ENCODE measurements at places on chromosomes 5 and 9. TPM values are rescaled to one million over a fixed set of nuclear protein-coding genes. Genes with fewer than 3 reads are reported as not detected.
A peak's percentile ranks its signal among the peaks of the same experiment; 100 is the strongest.

DNA sequence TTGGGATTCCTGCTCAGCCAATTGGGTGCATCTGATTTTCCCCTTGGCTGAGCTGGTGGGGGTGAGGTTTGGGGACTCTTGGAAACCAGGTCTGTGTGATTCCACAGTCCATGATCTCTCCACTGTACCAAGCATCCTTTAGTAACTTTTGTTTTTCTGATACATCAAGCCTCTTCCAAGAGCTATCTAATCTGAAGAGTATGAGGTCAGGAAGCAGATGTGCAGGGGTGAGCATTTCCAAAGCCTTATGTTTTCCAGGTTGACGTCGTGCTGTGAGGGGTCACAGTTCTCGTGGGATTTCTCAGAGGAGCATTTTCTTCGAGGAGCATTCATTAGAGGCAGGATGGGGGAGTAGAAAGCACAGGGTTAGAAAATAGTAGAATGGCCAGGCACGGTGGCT, 95.3 kb downstream of the KLF4 start:
- DNase-seq, result no peak

- DNase-seq, result no peak
Observed at GRCh38 chr5:138233280-138233679, 20.2 kb upstream of the CDC23 start.

- DNase-seq, result no peak
Observed at GRCh38 chr5:170311511-170312300, 14.1 kb upstream of the LCP2 start.

DNA sequence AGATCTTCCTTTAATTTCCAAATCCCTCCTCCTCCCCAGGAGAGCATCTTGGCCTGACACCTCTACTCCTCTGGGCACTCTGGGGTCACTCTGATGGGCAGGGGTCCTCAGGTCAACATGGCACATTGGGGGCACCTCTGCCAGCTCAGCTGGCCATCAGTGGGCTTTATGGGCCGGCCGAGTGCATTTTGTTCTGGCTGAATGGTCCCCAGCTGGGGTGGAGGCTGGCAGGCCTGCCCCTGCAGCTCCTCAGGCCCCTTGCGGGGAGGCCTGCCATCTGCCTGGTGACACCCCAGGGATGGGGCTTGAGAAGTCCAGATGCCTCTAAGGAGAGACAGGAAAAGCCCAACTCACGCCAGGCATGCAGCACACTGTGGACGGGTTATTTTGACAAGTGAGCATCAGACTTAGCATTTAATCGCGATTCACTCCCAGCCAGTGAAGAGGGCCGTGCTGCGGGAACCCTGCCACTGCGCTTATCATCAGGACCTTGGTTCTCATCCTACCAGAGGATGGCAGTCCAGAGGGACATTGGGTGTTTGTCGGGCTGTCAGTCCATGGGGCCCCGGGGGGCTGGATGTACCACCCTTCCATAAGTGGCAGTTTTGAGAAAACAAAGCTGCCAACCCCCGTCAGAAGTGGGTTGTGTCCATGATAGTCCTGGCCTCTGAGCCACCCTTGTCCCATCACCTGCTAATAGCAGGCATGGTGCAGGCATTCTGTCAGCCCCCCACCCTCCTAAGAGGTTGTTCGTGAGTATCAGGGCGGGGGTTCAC, 21.7 kb downstream of the PHF2 start:
- peak; percentile 31 for DNase-seq

DNA sequence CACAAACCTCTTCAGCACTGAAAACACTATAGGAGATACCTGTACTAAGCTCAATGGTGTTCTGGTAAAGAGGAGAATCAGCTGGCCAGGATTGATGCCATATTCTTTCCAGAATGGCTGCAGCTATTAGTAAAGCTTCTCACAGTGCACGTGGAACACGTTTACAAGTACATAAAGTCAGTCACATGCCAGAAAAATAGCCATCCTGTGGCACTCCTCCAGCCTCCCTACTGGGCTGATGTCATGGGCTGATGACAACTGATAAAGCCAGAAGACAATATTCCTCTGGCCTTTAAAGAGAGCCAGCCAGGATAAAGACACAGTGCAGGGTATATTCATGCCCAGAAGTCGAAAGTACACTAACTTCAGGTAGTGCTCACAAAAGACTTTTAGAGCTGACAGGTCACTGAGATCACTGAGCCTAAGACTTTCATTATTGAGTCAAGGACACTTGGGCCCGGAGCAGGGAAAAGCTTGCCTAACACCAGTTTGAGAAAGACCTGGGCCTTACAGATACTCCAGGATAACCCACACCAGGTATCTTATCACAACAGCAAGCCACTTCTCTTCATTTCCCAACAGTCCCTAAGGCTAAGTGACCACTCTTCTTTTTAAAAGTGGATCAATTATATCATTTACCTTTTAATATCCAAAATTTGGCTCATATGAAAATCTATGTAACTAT, 29.4 kb downstream of the ABITRAM start:
- DNase-seq, result no peak

DNA sequence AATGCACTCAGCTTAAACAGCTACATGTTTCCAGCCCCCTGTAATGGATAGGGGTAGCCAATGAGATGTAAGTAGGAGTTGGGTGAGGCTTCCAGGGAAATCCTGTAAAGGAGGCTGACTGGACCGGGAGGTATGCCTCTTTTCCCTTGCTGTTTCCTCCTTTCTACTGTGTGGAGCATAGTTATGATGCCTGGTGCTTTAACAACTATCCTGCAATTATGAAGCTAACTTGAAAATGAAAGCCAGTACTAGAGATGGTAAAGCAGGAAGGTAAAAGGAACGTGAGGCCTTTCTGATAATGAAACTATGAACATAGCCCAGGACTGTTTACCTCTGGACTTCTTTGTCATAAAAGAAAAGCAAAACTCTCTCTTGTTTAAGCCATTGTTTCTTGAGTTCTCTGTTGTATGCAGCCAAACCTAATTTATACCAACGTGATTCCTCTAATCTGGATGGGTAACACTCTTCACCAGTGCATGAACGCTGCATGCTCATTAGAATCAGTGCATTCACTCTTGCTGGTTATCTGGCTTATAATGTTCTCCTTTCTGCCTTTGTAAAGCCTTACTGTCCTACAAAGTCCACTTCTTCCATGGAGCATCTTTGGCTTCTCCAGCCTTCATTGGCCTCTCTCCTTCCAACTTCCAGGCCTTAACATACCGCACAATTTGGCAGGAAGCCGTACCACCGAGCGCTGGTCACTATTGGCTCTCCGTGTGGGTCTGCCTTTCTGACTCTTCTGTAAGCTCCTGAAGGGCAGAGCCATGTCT, 8.3 kb upstream of the ARHGEF28 start:
- DNase-seq, result no peak

GRCh38 chr9:89605465-89606048, 745 bp downstream of the GADD45G start:
- DNase-seq, result peak; percentile 85

GRCh38 chr9:127353882-127354281, 43.1 kb upstream of the SLC2A8 start:
- no peak for DNase-seq

DNA sequence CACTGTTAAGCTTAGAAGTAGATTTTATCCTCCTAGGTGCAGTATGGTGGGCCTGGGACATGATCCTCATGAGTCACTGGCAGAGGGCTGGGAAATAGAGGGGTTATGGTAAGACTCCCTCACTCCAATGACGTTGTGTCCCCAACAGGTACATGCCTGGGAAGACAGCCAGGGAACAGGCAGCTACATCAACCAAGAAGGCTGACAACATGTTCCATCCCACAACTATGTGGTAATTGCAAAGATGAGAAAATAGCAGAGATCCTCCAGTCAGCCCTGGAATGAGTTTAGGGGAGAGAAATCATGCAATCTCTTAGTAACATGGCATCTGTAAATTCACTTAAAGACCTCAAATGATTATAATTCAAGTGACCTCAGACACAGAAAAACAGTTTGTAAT, 114.4 kb upstream of the LIFR start:
- no peak for DNase-seq

GRCh38 chr5:91030521-91031401, 352.4 kb downstream of the ARRDC3 start:
- DNase-seq, result no peak

HAVCR1 gene
- total RNA-seq, result 3.9 TPM

FBP1 gene
- 17.6 TPM for total RNA-seq

All from mucosa of descending colon (tissue), 3 donors.